Small intestine (tissue), 16 donors: ENCODE measurements at places on chromosomes 13 and 19. TPM values are rescaled to one million over a fixed set of nuclear protein-coding genes. Genes with fewer than 3 reads are reported as not detected.

- no peaks in the 10 kb centered on the region for H3K27me3 ChIP-seq
- DNase-seq = no peak
- no peaks in the 10 kb centered on the region for H3K4me1 ChIP-seq
- no peak overlapping the region for H3K27ac ChIP-seq
- no peaks in the 10 kb centered on the region for H3K36me3 ChIP-seq
- no peak overlapping the region for H3K4me3 ChIP-seq
Observed at GRCh38 chr13:35718084-35718483, 241.6 kb upstream of the MAB21L1 start.

Gene CKM
- 0.09 TPM for polyA plus RNA-seq

GRCh38 chr19:4181053-4181508, 1.3 kb downstream of the SIRT6 start:
- peaks cover 2% of the 10 kb centered on the region for H3K36me3 ChIP-seq
- H3K4me3 ChIP-seq = peak overlapping the region; percentile 90
- H3K27me3 ChIP-seq = no peaks in the 10 kb centered on the region
- DNase-seq = no peak

- DNase-seq = no peak
- H3K36me3 ChIP-seq = no peaks in the 10 kb centered on the region
- H3K4me3 ChIP-seq = no peak overlapping the region
- no peak overlapping the region for H3K27ac ChIP-seq
- no peaks in the 10 kb centered on the region for H3K27me3 ChIP-seq
Observed at GRCh38 chr13:64278493-64278892, 2862.8 kb upstream of the PCDH20 start.

- H3K4me1 ChIP-seq = no peaks in the 10 kb centered on the region
- peaks cover 38% of the 10 kb centered on the region for H3K36me3 ChIP-seq
- no peaks in the 10 kb centered on the region for H3K27me3 ChIP-seq
- no peak overlapping the region for H3K4me3 ChIP-seq
- H3K27ac ChIP-seq = no peak overlapping the region
- DNase-seq = no peak
Observed at GRCh38 chr13:98014766-98015165, 61.3 kb downstream of the IPO5 start.

GRCh38 chr13:73397496-73398305, 338.9 kb downstream of the KLF5 start:
- peaks cover 39% of the 10 kb centered on the region for H3K4me1 ChIP-seq
- no peaks in the 10 kb centered on the region for H3K27me3 ChIP-seq
- no peak overlapping the region for H3K27ac ChIP-seq
- no peaks in the 10 kb centered on the region for H3K36me3 ChIP-seq
